ENCODE measurements at places on chromosomes 16 and 17.

DNA sequence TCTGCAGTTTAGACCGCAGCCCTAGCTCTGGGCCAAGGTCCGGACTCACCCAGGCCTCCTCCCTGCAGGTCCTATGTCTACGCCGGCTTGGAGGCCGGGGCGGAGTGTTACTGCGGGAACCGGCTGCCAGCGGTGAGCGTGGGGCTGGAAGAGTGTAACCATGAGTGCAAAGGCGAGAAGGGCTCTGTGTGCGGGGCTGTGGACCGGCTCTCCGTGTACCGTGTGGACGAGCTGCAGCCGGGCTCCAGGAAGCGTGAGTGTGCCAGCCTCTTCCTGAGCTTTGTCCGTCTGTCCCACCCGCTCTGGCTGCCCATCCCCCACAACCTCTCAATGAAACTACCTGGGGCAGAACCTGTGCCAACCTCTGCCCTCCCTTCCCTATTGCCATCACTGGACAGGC lies 20.1 kb downstream of the WSCD1 start:
- no peak for DNase-seq

GRCh38 chr16:78438632-78439031 lies 339.2 kb downstream of the WWOX start:
- DNase-seq, result no peak

GRCh38 chr17:80465327-80465974 lies 11.0 kb downstream of the NPTX1 start:
- DNase-seq, result no peak

- DNase-seq, result no peak
Measured at GRCh38 chr17:57550668-57551315, 194.3 kb downstream of the CCDC182 start.

DNA sequence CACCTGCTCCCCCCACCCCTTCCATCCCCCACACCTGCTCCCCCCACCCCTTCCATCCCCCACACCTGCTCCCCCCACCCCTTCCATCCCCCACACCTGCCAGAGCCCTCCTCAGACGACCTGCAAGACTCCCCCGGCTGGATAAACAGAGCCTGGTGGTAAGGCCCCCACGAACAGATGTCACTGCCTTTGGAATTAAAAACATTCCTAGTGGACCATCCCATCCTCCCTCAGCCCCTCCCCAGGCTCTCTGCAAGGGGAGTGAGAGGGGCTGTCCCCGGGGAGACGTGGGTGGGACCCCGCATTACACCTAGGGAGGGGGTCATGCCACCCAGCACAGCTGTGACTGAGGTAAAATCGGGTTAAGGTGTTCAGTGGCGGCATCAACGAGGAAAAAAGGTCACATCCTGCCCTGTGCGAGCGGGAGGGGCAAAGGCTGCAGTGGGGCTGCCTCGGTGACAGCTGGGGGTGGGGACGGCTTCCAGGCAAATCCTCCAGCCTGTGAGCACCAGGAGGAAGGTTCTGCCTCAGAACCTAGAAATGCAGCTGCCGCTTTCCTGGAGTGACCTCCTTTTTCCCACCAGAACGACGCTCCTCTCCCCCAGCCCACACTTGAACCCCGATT lies 38.7 kb downstream of the TIMM22 start:
- no peak for DNase-seq

DNA sequence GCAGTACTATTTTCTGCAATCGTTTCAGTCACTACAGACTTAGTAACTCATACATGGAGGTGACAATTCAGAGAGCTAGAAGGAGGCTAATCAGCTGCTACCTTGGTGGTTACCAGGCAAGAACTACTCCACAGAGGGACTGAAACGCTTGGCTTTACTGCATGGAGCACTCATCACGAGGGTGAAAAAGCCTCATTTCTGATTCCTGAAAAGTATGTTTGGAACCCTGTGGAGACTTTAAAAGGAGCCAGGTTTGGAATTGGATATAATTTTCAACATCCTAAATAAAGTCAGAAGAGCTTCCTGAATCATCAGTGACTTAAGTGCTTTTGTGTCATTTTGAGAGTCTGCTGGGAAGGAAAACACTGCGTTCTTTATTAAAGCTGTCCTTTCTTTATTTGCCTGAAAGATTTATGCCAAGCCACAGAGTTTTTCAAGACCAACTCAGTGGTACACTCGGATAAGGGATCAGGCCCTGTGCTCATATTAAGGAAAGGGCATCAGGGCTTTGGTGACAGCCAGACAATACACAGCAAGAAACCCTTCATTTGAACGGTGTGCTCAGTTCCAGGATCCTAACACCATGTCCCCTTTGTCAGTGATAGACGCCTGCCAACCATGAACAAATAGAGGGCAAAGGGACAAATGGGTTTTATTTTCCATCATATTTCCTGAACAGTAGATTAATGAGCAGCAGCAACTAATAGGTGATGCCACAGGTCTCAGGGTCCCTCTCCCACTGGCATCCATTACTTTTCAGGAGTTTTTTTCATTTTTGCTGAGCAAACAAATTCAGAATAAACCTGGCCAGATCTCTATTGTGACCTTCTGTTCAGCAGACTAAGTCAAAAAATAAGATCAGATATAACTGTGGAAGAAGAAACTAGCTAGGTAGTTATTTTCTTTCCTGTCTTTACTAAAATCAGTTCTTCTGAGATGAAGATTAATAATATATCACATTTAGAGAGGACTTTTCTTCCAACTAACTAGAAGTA lies 80.5 kb upstream of the CLEC18B start:
- DNase-seq, result no peak

DNA sequence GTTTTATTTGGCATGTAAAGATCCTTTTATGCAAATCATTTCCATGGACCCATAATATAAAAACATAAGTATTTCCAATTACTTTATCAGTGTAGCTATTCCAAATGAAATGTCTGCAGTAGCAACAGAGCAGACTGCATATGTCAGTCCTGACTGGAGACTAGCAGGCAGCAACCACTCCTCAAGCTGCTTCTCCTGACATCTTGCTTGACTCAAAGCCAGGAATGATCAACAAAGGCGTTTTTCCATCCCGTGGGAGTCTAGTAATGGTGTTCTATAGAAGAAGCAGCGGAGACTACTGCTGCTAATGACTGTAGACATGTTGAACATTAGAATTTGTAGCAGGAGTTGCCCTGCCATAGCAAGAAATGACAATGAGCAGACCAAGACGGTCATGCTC lies 73.2 kb upstream of the AKTIP start:
- no peak for DNase-seq

- DNase-seq, result peak; percentile 4
Measured at GRCh38 chr16:49618955-49619354, 237.0 kb downstream of the ZNF423 start.

- no peak for DNase-seq
Measured at GRCh38 chr16:60929-61878, 7.6 kb downstream of the SNRNP25 start.

DNA sequence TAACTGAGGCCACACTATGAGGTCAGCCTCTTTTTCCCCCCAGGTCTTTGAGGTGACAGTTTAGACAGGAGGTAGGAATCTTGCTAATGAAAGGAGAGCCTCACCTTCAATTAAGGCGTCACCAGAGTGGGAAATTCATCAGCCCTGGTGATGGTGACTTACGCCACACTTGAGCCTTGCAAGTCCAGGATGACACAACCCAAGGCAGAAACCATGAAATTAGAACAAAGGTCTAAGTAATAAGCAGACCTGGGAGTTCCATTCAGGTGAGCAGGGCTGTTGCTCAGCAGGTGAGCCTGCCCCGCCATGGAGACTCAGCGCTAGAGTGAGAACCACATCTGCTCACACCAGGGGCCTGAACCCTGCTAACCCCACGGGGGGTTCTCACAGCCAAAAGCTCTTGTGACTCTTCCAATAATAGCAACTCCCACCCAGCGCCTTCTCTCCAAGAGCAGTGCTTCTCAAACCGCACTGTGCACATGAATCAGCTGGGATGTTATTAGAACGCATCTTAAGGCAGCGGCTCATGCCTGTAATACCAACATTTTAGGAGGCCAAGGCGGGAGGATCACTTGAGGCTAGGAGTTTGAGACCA lies 28.7 kb upstream of the KIFC3 start:
- DNase-seq, result no peak

- no peak for DNase-seq
Measured at GRCh38 chr17:77433385-77434135, 292.8 kb downstream of the SEC14L1 start.

DNA sequence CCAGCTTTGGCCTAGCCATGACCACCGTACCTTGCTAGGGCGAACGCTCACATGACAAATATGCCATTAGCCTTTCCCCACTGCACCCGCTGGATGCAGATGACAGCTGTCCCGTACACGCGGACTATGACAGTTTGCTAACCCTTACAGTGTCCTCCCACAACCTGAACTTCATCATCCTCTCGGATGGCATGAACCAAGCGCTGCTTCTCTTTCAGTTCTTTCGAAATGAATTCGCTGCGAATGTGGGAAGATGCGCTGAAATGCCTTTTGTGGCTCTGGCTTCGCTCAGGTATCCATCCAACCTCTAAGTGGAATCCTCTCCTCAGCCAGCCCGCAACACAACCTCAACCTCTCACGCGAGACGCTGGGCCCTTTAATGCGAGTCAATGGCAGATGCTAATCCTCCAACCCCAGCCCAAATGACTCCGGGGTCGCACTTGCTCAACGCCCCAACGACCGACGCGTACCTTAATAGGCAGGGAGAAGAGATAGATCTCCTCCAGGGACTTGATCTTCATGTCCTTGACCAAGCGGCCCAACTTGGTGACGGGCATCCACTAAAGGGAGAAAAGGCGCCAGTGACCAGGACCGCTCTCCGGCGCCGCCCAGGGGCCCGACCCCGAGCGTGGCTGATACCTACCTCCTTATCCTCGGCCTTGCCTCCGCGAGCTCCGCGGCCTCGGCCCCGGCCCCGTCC lies 670 bp downstream of the RPS2 start:
- DNase-seq, result no peak

GRCh38 chr16:89047331-89048089 lies 46.1 kb upstream of the ACSF3 start:
- no peak for DNase-seq

DNA sequence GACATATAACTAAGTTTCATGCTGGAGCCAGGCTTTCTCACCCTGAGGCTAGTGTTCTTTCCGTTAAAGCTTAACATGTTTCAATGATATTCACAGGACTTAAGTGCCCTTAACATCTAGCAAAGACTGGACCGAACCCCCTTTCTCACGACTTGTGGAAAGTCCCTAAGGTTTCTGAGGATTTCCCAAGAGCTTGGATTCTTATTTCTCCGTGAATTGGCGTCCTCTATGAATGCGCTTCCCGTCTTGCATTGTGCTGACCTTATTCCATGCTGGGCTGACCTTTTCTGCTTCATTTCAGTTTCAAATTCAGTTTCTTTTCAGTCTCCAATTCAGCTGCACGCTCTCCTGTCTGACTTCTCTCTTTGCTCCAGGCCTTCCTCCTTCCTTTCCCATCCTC lies 206.4 kb downstream of the HS3ST3A1 start:
- DNase-seq, result no peak

DNA sequence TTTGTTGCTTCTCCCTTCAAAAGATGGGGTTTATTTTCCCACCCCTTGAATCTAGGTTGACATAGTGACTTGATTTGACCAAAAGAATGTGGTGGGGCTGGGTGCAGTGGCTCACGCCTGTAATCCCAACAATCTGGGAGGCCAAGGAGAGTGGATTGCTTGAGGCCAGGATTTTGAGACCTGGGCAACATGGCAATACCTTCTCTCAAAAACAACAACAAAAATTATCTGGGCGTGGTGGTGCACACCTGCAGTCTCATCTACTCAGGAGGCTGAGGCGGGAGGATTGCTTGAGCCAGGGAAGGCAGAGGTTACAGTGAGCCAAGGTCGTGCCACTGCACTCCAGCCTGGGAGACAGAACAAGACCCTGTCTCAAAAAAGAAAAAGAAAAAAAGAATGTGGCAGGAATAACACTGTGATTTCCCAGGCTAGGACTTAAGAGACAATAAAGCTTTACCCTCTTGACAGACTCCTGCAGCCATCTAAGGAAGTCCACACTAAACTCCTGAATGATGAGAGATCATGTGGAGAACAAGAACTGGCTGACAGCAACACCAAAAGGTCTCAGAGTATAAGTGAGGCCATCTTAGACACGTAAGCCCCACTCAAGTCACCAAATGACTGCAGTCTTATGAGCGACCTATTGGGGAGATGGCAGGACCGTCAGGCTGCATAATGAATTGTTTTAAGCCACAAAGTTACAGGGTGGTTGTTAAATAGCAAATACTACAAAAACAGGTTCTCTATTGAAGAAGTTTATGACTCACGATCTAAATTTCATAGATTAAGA lies 37.0 kb downstream of the FBXL20 start:
- DNase-seq, result no peak

GRCh38 chr16:54630284-54630967 lies 300.2 kb upstream of the IRX5 start:
- no peak for DNase-seq

DNA sequence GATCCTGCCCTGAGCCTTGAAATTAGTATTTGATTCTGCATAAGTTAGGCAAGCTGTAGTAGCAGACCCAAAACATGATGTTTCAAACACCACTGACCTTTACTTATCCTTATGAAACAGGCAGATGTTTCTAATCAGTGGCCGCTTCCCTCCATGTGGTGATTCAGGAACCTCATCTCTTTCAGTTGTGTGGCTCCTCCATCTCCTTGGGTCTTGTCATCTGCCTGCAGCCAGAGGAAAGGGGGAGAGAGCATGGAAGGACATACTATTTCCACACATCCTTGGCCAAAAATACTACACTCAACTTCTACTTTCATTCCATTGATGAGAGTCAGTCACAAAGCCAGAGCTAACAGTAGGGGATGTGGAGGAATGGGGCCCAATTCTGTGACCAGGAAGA lies 41.6 kb upstream of the IRX6 start:
- DNase-seq, result no peak

- no peak for DNase-seq
Measured at GRCh38 chr17:19327031-19327783, 35.3 kb downstream of the B9D1 start.

DNA sequence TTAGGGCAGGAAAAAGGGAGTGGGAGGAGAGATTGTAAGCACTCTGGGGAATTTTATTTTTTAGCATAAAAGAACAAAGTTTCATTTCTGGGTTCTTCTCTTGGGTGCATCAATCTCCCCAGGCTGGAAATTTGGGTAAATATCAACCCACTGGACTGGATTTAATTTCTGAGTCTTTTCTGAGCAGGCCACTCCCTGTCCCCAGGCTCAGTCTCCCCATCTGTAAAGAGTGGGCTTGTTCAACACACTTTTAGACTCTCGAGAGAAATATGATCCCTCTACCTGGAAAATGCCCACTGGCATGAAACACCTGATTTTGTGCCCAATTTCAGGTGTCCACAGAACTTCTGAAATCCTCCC lies 617 bp upstream of the VTN start:
- DNase-seq, result no peak
